Activated CD4-positive, alpha-beta T cell treated with anti-CD3 and anti-CD28 coated beads for 24 hours (primary cell): ENCODE measurements at places on chromosomes 7 and 10.

- DNase-seq: no peak
These were observed 35.0 kb upstream of the CBLL1 start for GRCh38 chr7:107708956-107709355.

DNA sequence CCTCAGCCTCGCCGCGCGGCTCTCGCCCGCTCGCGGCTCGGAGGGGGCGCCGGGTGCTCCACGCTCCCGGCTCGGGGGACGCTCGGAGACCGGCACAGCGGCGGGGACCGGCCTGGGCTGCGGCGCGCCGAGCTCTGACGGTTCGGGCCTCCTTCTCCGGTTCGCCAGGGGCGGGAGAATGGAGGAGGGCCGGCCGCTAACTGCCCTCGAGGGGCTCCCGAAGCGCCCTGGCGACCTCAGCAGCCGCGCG is 232 bp upstream of the GRID1 start:
- DNase-seq: no peak

- no peak for DNase-seq
These were observed 80.5 kb upstream of the INSYN2A start for GRCh38 chr10:127276794-127277462.

GRCh38 chr10:77581738-77582137 is 55.9 kb downstream of the KCNMA1 start:
- no peak for DNase-seq

- no peak for DNase-seq
These were observed 562.9 kb downstream of the GFRA1 start for GRCh38 chr10:115710136-115710535.

DNA sequence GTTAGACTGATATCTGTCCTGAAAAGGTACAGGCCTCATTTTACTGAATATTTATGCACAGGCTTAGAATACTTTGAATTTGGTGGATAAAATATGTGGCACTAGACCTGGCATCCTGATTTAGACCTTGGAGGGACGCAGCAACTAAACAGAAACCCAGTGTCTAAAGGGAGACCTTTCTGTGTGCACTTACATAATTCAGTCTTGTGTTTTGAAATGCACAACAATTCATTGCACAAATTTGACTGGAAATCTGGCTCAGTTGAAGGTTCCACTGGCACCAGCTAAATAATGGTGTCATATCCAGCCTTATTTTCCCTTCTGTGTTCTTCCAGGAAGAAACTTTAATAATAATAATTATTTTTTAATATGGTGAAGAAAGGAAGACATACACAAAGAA is 142.1 kb downstream of the SND1 start:
- no peak for DNase-seq
